ENCODE measurements at places on chromosomes 6 and 20.
A peak's percentile ranks its signal among the peaks of the same experiment; 100 is the strongest.

DNA sequence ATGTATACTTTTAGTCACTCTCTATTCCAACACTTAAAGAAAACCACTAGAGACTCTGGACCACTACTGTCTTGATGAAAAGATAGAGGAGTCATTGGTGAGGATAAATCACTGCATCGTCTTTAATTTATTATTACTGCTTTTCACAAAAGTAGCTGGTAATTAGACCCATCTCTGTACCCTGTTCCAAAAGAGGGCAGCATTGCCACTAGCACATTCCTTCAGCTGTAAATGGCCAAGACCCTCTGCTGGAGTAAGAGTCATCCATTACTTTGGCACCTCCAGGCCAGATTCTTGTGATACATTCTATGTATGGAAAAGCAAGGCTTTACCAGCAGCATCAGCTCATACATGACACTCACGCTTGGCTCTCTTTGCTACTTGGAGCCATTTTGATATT is 49.5 kb upstream of the PREP start:
- DNase-seq = no peak

GRCh38 chr6:45787384-45787783 is 228.3 kb downstream of the CLIC5 start:
- no peak for DNase-seq

DNA sequence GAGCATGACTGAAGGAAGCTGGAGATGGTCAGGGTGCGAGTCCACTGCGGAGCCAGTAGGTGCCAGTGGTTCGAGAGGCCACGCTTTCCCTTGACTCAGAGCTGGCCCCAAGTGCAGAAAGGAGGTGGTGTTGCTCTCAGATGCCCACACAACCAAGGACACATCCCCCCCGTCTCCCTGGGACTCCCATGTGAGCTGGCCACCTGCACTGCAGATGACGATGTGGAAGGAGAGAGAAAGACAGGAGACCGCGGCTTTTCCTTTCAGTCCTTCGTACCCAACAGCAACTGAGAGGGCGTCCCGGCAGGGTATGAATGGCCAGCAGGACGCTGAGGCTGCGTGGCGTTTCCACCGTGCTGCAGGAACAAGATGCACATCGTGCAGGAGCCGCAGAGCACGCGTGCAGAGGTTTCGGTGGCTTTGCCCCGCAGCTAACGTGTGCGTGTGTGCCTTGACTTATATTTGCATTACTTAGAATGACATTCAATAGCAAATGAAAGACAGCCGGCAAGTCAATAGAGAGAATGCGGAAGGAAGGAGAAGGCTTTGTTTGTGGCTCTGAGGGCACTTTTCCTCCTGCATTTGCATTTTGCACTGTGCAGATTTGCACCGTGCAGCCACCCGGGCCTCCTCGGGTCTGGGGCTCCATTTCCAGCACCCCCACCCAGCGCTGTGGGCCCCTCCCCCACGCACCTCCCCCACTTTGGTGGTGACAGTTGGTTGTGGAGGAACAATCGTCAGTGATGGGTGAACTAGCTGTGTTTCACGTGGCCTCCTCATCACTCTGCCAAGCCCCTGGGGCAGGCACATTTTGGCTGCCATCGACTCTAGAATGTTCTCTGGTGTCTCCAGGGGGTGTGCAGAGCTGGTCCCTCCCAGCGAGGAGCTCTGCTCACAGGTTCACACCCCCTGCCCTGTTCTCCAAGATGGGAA is 26.4 kb upstream of the BHLHE23 start:
- no peak for DNase-seq

- DNase-seq = peak; percentile 21
These were observed 217.7 kb upstream of the RIN2 start for GRCh38 chr20:19540392-19540791.

DNA sequence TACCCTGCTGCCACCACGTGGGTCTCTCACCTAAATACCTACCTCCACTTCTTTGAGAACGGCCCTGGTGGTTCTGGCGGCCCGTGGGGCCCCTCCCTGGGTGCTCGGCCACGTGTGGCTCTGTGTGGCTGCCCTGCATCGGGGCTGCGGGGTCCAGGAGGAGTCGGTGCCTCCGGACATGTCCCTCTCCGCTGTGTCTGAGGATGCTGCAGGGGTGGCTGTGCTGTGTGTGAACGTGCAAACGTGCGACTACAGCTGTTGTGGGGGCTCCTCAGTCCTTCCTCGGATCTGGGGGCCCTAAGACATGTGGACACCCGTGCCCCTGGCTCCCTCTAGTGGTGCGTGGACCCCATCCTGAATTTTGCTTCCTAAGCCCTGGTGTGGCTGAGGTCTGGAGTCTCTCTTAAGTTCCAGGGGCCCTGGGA is 691.8 kb downstream of the QKI start:
- peak; percentile 4 for DNase-seq

DNA sequence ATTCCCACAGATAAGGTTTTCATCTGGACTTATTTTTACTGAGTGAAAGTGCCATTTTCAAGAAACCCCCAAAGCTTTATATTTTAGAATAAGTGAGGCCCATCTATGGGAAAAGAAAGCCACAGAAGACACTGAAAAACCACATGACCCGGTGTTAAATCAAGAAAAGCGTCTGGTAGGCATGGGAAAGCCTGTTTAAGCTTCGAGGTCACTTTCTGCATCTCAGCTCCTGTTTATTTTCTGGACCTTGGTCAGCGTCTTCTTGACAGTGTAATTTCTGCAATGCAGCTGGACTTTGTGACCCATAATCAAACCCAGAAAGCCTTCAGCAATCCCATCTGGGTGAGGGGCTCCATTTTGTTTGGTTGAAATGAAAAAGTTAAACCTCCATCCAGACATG is 59.6 kb upstream of the NEDD9 start:
- DNase-seq = no peak

GRCh38 chr20:52426856-52427255 is 235.3 kb upstream of the ZFP64 start:
- DNase-seq = no peak

DNA sequence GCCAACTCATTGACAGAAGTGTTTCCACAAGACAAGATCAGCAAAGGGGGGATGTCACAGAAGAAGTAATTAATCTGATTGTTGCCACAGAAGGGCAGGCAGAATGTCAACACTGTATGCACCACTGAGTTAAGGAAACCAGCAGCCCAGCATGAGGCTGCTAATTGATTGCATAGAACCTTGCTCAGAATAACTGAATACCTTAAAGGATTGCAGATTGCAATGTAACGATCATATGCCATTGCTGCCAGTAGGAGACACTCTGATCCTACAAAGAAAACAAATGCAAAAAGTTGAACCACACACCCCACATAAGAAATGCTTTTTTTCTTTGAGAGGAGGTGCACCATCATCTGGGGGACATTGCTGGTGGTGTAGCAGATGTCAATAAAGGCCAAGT is 13.1 kb downstream of the OR5V1 start:
- DNase-seq = no peak

DNA sequence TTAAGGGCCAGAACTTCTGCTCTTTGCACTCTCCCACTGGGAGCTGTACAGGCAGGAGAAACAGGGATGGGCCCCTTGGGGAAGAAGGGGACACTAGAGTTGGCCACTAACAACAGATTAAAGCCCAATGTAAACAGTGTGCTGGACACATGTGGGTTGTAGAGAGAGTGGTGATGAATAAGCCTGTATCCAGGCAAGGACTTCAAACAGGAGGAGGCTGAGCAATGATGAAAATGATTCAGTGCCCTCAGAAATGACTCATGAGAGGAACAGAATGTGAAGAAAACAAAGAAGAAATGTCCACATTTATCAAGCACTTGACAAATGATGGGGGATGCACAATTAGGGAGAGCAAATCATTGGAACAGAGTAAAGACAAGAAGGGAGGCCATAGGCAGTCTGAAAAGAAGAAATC is 242.3 kb downstream of the TBX18 start:
- DNase-seq = peak; percentile 91

- DNase-seq = peak; percentile 81
These were observed 118.8 kb downstream of the RALGAPA2 start for GRCh38 chr20:20593447-20594170.

DNA sequence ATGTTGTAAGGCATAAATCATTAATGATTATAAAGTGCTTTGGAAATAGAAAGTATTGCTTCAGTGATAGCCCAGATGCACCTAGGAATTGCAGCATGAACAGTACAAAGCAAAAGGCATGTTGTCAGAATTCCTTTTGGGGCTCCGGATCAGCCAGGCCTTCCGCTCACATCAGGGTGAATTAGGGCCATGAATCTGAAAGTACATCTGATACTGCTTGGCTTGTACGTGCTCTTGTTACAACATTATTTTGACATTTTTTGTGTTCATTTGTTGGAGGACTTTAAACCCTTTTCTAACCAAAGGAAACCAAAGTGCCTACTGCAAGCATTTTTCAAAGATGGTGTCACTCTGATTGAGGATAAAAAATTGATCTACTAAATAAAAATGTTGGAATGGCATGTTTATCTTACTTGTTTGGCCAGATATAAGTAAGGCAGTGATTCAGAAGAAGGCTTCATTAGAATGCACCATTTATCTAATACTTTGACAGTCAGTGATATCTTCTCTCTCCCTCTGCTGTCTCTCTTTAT is 1005.6 kb upstream of the FLRT3 start:
- no peak for DNase-seq

DNA sequence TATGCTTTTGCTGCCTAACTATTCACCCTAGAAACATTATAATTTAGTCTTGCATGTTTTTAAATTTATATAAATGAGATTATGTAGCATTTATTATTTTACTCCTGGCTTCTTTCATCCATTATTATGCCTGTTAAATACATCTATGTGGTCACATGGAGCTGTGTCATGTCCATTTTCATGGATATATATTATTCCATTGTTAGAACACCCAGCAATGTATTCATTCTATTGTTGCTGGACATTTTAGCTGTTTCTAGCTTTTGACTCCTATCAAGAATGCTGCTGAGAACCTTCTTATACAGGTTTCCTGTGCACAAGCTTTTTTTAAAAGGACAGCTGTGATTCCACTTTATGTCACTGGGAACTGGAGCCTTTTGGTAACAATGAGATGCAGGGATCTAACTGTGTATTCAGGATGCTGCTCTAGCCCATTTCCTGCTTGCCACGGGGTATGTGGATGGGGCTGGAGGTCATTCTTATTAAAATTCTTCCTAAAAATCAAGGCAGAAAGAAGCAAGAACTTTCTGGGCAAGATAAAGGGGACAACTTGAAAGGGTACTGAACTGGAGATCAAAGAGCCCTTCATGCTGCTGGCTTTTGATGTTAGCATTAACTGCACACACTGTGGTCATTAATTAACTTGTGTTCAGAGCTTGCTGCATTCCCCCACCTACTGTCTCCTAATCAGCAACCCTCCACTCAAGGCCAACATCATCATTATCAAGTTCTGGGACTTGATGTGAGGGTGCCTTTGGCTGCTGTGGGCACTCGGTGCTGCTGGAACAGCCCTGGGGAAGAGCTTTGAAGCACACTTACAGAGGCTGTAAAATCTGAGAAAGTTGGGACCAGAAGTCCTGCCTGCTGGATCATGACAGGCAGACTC is 96.6 kb upstream of the AKIRIN2 start:
- no peak for DNase-seq

GRCh38 chr6:9745476-9745875 is 669.4 kb downstream of the TFAP2A start:
- DNase-seq = peak; percentile 32

DNA sequence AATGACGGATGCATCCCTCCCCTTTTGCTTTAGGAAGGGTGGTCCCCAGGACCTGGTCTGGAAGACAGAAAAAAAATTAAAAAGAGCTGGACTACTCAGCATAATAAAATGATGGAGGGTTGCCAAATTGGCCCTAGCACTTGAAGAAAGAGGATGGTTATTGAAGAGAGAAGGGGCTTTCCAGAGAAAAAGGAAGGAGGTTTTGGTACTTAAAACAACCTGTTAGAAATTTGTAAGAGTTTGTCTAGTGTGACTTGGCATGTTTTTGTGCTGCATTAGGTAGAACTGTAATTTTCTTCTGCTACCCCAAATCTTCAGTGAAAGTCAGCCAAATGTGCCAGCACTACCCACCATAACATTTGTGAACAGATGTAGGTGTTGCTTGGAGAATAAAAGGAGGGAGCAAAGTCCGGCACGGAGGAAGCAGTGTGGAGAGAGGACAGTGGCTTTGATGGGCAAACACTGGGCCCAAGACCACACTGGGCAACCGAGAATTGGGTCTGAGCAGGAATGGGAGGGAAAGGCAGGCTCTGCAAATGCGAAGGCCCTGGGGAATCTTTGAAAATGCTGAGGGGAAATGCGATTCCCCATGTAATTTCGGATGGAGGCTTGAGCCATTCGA is 160.9 kb downstream of the QRSL1 start:
- no peak for DNase-seq

GRCh38 chr6:13178107-13178506 is 150.2 kb downstream of the TBC1D7 start:
- DNase-seq = no peak

GRCh38 chr6:56659721-56660380 is 17.2 kb upstream of the DST start:
- DNase-seq = no peak
